ENCODE measurements at places on chromosomes 3 and 15.
A peak's percentile ranks its signal among the peaks of the same experiment; 100 is the strongest.

DNA sequence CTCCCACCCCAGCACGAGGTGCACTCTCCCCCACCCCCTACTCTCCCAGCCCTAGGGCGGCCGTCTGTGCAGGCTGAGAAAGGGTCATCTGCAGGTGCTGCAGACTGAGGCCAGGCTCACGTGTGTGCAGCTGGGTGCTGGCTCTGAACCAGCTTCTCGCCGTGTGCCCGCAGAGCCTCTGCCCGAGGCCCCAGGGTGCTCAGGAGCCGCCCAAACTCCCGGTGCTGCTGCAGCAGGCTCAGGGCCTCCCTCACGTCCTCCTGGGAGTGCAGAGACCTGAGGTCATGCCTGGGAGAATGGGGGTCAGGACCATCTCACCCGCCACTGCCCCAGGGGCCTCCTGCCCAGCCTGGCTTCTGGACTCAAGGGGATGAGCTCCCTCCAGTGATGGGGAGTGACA lies 17.2 kb downstream of the SPTBN5 start:
- no peak for DNase-seq

- no peak for DNase-seq
These were observed 114.5 kb upstream of the SPATA16 start for GRCh38 chr3:173255555-173255954.

DNA sequence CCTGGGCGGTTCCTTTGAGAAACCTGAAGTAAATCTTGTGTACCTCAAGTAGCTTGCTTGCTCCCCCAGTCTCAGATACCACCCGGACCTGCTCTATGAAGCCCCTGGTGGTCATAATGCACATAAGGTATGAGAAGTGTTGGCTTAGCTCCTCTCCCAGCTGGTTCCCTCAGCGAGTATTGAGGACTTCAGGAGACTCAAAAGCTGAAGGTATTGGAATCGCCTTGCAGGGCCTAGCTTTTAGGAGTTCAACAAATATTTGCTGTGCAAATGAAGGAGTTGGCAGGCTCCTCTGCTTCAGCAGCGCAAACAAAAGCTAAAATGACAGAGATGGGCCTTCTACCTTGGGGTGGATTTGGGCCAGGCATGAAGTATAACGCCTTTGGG lies 1.7 kb downstream of the CMTM8 start:
- DNase-seq: no peak

GRCh38 chr3:127525373-127525772 lies 65.2 kb downstream of the TPRA1 start:
- DNase-seq: no peak

GRCh38 chr15:59242649-59243048 lies 36.0 kb downstream of the LDHAL6B start:
- DNase-seq: no peak

GRCh38 chr3:122052968-122053367 lies 2.2 kb upstream of the CD86 start:
- no peak for DNase-seq

GRCh38 chr15:63905131-63905530 lies 71.4 kb upstream of the HERC1 start:
- DNase-seq: no peak

- DNase-seq: peak; percentile 31
These were observed 34.5 kb downstream of the PLA2G4D start for GRCh38 chr15:42059661-42060476.

GRCh38 chr15:61083081-61083787 lies 145.9 kb downstream of the RORA start:
- DNase-seq: no peak

DNA sequence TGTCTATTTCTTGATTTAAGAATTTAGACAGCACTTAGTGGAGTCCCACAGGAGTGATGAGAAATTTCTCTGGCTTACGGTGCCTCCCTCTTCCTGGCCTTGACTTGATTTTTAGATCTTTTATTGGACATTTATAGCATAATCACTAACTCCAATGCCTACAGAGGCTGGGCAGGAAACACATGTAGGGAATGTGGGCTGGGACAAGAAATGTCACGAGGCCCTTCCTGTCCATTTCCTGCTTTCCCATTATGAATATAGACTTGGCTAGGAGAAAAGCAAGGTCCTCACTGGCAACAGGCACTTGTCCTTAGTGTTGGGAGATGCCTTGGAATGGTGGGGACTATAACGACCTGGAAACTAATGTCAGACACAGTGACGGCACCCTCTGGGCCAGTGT lies 100.3 kb downstream of the MYLK start:
- DNase-seq: no peak

DNA sequence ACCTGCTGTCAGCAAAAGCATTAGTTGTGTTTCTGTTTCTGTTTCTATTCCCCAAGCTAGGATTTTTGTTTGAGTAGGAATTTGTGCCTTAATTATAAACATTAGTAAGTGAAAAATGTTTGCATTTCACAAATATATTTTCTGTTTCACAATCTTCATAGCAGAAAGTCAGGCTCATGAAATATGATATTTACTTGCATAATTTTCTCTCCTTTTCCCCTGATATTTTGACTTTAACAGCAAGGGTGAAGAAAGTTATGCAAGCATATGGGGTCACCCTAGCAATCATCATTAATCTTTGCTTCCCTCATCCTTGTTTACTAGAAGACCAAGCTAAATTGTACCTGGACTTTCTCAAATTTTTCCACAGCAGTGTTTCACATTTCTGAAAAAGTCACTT lies 140.3 kb upstream of the SEMA6D start:
- DNase-seq: no peak

DNA sequence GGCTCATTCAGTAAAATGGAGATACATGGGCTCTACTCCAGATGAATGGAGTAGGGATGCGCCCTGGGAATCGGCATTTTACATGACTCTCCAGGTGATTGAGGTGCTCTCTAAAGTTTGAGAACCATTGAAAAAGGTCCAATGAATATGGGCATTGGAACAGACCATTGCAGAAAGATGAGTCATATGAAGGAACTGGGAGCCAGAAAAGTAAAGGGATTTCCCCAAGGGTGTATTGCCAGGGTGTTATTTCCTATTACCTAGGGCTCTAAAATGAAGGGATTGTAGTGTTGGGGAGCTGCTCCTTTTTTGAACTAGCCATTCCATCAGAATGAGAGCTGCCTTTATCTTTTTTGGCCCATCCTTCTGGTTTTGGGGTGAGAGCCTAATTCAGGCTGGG lies 21.7 kb downstream of the CLDN11 start:
- no peak for DNase-seq

GRCh38 chr15:65638681-65639089 lies 16.9 kb downstream of the SLC24A1 start:
- DNase-seq: no peak

- DNase-seq: no peak
These were observed 25.5 kb downstream of the DPH3 start for GRCh38 chr3:16239086-16239770.

DNA sequence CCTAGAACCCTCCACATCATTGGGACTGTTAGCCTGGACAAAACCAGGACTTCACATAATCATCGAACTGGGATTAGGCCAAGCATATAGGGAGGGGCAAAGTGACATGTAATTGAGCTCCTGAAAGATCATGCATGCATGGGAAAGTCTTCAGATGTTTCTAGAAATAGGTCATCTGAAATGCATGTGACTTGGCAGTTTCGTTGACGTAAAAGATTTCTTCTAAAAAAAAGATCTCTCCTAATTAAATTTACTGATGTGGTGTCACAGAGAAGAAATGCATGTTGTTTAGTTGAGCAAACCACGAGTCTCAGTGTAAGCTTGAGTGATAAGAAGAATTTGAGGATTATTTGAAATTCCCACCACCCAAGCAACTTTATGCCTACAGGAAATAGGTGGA lies 70.0 kb upstream of the LIMD1 start:
- no peak for DNase-seq

GRCh38 chr3:16255726-16256125 lies 9.0 kb downstream of the DPH3 start:
- no peak for DNase-seq

DNA sequence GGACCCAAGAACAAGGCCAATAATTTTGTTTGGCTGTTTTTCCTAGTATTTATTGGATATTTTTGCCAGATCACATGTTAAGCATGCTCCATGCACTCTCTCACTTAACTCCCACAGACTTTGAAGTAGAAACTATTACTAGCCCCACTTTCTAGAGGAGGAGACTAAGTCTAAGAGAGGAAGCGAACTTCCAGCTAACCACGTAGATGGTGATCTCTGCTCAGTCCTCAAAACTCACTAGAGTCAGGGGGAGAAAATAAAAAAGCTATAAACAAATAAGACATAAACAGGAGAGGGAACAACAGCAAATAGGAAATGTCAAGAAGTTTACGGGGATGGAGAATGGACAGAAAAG lies 481.0 kb upstream of the PROK2 start:
- no peak for DNase-seq

- no peak for DNase-seq
These were observed 29.8 kb upstream of the EPHB3 start for GRCh38 chr3:184531626-184532280.

DNA sequence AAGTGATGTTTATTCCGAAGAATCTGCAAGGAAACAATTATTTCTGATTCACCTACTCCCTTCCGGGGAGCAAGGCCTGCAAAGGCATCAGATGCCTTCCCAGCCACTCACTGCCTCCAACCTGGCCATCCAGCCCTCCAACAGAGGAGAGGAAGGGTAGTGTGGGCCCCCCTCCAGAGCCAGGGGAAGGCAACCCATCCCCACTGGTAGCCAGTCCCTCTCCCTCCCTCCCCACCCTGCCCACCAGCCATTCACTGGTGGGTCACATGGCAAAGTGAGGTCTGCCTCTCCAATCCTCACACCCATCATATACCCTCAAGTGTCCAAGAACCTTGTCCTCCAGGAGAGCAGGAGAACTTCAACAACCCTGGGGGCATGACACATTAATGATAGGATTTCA lies 2.4 kb upstream of the VIPR1 start:
- peak; percentile 9 for DNase-seq

All from head of caudate nucleus (tissue), 42 donors.